ENCODE measurements at places on chromosomes 4 and X.

DNA sequence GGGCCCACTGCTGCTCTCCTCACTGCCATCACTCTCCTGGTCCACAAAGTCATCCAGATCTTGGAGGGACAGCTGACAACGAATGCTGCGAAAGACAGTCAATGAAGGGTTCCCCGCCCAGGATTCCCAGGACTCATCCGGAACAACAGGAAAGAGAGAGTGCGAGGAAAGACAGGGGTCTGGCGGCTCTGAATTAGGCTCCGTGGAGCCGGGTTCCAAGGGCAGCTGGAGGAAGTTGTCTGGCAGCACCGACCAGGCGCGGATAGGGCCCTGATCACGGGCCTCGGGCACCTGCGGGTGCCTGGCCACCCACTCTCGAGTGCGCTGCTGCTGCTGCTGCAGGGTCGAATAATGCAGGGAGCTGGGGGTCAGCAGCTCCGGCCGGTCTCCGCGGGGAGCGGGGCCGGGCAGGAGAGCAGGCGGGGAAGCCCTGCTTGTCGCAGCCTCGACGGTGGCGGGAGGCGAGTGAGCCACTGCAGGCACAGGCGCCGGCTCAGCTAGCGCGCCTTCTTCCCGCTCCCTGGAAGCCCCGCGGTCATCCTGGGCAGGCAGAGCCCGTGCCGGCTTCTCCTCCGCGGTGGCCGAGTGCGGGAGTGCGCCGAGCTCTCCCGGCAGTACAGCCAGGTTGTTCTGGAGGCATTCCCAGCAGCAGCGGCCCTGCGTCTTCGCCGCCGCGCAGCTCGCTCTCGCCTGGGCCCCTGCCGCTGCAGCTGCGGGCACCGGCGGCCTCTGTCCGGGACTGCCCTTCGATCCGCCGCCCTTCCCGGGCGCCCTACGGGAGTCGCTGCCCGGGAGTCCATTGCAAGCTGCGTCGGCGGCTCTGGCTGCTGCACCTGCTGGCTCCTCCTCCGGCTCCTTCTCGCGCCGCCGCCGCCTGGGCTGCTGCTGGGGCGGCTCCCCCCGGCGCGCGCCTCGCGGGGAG is 1.1 kb downstream of the SOWAHB start:
- DNase-seq: no peak

DNA sequence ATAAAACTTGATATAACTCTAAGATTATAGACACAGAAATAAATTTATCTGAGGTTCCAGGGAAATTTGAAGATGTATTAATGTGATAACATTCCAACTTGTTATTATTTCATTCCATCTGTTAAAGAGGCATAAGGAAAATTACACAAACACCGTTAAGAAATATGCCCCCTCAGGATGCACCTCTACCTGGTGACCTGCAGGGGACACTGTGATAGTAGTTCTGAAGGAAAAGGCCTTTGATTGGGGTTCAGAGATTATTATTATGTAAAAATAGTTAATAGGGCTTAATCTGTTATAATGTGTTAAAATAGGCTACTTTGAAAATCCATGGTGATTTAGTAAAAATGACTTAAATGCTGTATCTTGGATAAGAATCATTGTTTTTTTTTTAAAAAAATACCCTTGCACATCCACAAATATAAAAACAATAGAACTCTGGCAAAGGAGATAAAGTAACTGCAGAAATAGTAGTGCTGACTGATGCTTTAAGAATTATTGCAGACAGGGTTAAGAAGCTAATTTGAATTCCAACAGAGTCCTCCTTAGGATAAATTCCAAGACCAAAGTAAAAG is 6.1 kb upstream of the ABRAXAS1 start:
- no peak for DNase-seq

GRCh38 chrX:23559975-23560374 is 107.3 kb upstream of the PRDX4 start:
- no peak for DNase-seq

DNA sequence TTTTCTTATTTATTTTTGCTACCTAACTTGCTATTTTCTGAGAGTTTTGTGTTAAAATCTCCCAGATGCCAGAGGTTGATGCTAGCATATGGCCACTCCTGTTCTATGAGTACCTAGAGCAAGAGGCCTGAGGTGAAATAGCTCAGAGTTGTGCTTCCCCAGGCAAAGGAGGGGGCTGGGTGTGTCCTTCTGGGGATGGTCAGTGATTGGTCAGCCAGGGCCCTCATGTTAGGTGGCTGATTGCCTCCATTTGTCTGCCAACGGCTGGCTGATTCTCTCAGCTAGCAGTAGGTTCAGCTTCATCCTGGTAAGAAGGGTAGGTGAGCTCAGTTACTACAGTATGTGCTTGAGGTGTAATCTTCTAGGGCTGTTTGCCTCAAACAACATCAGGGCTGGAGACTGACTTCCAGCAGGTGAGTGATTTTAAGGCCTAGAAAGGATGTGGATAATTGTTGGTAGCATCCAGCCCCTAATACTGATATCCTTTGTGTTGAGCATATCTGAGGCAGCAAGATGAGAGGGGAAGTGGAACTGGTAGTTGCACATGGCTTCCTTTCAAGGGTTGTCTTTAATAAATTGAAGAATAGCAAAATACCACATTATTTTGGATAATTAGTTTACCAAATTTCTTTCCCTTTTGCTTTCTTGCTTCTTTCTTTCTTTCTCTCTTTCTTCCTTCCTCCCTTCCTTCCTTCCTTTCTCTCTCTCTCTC is 62.5 kb upstream of the RHOH start:
- no peak for DNase-seq

- no peak for DNase-seq
These were observed 46.8 kb upstream of the PDE5A start for GRCh38 chr4:119675391-119675790.

DNA sequence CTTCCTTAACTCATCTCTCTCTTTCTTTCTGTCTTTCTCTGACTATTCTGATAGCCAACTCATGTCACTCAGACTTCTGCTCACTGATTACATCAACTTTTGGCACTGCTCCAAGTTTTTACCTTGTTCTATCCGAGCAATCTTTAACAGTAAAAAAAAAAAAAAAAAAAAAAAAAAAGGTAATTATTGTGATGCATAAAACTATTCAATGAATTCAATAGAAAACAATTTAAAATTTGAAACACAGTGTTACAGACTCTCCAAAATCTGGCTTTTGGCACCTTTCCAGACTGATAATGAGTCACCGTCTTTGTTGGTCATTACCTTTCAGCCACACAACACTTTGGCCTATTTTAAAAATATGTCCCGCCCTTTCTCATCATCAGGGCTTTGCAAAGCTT is 229.5 kb downstream of the GALNTL6 start:
- DNase-seq: no peak

DNA sequence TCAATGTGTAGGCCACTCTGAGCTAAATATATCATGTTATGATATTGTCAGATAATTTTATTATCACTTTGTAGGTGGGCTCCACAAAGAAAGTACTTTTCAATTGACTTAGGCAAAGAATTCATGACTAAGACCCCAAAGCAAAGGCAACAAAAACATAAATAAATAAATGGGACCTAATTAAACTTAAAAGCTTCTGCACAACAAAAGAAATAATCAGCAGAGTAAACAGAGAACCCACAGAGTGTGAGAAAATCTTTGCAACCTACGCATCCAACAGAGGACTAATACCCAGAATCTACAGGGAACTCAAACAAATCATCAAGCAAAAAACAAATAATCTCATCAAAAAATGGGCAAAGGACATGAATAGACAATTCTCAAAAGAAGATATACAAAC is 15.2 kb upstream of the PDLIM5 start:
- DNase-seq: no peak

DNA sequence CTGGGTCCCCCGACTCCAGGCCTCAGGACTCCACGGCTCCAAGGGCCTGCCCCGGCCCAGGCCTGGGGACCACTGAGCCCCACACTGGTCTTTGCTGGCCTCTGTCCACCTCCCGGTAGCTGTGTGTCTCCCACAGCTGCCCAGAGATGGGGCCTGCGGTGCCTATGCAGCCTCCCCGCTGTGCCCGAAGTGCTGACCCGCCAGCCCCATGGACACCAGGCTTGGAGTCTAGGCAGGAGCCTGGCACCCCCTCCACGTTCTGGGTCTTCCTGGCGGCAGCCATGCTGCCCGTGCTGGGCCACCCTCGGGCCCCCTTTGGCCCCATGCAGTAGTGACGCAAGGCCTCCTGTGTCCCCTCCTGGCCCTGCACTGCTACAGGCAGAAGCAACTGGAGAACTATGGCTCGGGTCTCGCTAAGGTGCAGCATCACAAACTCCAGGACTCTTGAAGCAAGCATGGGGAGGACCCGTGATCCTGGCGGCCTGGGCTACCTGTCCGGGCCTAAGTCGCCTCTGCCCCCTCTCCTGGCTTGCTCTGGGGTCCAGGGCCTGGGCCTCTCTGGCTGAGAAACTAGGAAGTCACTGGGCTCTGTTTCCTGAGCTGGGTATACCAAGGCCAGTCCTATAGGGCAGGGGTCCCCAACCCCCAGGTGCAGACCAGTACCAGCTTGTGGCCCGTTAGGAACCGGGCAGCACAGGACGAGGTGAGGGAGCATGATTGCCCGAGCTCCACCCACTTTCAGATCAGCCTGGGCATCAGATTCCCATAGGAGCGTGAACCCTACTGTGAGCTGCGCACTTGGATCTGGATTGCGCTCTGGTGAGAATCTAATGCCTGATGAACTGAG is 917 bp downstream of the MYL5 start:
- DNase-seq: no peak

- DNase-seq: no peak
These were observed 229.6 kb upstream of the PGRMC2 start for GRCh38 chr4:128517096-128517738.

- no peak for DNase-seq
These were observed 641.0 kb upstream of the PITX2 start for GRCh38 chr4:111263836-111264235.

GRCh38 chr4:100746141-100746739 is 228.4 kb upstream of the EMCN start:
- DNase-seq: peak; percentile 5

- no peak for DNase-seq
These were observed 492.3 kb downstream of the CENPC start for GRCh38 chr4:67052814-67053675.

GRCh38 chrX:8304668-8305067 is 133.6 kb upstream of the VCX2 start:
- DNase-seq: no peak

DNA sequence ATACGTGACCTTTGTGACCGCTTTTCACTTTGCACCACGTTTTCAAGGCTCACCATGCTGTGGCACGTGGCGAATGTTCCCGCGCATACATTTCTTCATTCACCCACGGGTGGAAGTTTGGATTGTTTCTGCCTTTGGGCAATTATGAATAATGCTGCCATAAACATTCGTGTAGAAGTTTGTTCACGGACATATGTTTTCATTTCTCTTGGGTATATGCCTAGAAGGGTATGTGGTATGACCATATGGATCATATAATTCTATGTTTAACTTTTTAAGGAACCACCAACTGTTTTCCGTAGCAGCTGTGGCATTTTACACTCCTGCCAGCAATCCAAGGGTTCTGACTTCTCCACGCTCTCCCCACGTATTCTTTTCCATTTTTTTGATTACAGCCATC is 60.9 kb upstream of the MXD4 start:
- no peak for DNase-seq

DNA sequence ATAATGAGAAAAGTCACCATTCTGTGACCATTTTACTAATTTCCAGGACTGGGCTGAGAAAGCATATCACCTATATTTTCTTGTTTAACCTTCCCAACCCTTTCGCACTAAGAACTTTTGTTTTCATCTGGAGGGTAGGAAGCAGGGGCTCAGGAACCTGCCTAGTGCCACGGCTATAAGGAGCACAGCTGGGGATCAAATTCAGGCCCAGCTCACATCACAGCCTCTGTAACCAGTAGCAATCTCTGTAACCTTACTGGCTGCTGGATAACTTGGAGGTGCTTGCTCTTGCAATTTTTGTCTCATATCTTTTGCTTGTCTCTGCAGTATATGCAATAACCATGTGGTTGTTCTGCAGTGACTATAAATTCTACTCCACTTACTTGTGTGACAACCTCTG is 76.7 kb upstream of the PLAC1 start:
- DNase-seq: no peak

DNA sequence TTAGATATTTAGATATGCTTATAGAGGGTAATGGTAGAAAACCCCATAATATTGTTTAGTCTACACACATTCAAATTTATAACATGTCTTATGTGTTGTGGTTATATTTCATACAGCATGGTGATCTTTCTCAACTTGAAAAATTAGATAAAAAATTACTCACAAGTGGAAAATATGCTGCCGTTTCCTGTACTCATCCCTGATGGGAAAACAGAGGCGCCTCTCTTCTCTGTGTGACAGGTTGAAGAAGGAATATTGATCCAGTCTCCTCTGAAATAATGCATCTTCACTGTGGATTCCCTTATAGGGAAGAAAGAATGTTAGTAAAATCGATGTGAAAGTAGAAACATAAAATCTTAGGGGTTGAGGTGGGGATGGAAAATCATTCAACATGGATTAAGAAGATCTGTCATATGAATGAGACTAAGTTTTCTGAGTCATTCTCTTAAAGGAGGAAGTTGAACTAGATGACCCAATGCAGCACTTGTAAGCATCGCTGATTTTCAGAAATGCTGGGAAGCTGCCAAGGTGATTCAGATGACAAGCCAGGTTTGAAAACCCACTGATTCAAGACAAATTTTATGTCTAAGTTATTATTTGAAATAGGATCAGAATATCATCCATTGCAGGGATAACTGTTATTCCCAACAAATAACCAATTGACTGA is 70.7 kb downstream of the ANKRD50 start:
- DNase-seq: peak; percentile 87

DNA sequence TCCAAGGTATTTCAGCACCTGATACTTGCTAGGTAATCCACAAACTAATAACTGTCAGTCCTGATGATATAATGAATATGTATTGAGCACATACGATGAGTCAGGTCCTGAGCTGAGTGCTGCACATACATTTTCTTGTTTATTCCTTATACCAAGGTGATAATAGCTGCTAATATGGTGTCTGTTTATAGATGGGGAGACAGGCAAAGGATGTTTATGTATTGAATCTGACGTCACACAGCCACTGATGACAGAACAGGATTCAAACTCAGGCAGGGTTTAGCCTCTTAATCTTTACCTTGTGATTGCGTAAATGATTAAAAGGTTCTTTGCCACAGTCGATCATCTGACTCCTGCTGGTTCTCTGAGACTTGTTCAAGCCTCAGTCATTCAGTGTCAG is 609.9 kb upstream of the CPEB2 start:
- no peak for DNase-seq

- no peak for DNase-seq
These were observed 2.7 kb downstream of the TFE3 start for GRCh38 chrX:49040376-49040955.

GRCh38 chr4:72118017-72118416 is 86.2 kb downstream of the NPFFR2 start:
- DNase-seq: no peak

DNA sequence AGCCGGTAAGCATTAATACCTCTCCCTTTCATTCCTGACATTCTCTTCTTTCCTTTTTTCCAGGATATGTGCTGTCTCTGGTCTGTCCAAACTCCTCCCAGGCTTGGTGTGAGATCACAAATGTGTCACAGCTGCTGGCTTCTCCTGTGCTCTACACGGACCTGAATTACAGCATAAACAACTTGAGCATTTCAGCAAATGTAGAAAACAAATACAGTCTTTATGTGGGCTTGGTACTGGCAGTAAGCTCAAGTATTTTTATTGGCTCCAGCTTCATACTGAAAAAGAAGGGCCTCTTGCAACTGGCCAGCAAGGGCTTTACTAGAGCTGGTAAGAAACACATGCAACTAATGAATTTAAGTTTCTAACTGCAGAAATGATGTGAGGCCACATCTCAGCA is 8.4 kb downstream of the NIPAL1 start:
- DNase-seq: no peak

- DNase-seq: no peak
These were observed at the start of gene FGF13 for GRCh38 chrX:138711399-138712347. TSS of gene FGF13 (minus strand) at chrX:138711717. CDS start at chrX:138711003, 714 bp downstream.

GRCh38 chr4:78749972-78750727 is 26.0 kb upstream of the BMP2K start:
- no peak for DNase-seq
